Stimulated activated CD8-positive, alpha-beta memory T cell treated with anti-CD3 and anti-CD28 coated beads, Interleukin-15, amount 100 ng/mL, for 4 hours (primary cell): ENCODE measurements at places on chromosomes 5 and 9.

GRCh38 chr9:16255217-16255616, 615.3 kb downstream of the BNC2 start:
- no peak for DNase-seq

GRCh38 chr5:139391570-139392323, 2.0 kb upstream of the MZB1 start:
- no peak for DNase-seq

DNA sequence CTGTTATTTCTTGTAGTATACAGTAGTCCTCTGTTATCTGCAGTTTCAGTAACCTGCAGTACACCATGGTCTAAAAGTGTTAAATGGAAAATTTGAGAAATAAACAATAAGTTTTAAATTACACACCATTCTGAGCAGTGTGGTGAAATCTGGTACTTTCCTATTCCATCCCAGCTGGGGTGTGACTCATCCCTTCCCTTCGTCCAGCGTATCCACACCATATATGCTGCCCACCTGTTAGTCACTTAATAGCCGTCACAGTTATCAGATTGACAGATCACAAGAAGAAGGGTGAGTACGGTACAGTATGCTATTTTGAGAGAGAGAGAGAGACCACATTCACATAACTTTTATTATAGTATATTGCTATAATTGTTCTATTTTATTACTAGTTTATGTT, 28.9 kb downstream of the FAM151B start:
- DNase-seq, result no peak

DNA sequence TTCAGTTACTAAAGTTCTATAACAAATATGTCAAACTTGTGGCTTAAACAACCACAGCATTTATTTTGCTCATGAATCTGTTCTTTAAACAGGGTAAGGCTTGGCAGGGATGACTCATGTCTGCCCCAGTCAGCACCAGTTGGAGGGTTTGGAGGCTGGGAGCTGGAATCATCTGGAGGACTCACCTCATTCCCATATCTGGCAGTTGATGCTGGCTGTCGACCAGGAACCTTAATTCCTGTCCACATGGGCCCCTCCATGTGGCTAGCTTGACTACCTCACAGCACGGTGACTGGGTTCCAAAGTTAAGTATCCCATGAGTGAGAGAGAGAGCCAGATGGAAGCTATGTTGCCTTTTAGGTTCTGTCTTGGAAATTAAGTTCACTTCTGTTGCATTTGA, 13.8 kb upstream of the CCL28 start:
- DNase-seq, result no peak

DNA sequence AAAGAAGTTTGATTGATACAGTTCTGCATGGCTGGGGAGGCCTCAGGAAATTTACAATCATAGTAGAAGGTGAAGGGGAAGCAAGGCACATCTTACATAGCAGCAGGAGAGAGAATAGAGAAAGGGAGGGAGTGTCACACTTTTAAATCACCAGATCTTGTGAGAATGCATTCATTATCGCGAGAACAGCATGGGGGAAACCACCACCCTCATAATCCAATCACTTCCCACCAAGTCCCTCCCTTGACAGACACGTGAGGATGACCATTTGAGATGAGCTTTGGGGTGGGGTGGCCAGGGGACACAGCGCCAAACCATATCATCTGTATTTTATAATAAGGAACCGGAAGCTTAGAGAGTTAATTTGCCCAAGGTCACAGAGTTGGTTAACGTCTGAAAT, 13.7 kb upstream of the FOCAD start:
- no peak for DNase-seq

DNA sequence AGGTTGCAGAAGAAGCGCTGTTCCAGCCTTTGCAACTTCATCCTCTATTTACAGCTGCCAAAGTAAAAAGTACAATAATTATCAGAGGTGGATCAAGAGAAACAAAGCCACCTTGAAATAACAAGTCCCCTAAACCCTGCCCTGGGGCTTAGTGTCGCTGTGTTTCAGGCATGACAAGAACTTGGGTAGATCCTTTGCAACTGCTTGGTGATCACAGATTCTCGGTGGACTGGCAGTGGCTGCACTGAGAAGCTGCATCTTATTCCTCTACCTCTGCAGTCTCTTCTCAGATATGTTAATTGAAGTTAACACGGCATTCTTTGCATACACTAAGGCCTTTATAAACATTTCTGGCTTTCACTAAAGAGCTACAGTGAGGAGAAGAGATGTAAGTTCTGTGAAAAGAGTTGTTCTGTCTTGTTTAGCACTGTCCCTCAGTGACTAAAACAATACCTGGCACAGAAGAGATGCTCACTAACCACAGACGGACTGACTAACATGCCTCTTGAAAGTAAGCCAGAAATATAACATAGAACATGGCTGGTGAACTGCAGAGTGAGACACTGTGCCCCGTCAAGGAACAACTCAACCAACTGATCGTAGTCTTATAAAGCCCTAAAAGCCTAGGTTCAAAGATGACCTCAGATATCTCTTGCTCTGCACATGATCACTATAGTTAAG, 144.2 kb downstream of the MLLT3 start:
- no peak for DNase-seq

DNA sequence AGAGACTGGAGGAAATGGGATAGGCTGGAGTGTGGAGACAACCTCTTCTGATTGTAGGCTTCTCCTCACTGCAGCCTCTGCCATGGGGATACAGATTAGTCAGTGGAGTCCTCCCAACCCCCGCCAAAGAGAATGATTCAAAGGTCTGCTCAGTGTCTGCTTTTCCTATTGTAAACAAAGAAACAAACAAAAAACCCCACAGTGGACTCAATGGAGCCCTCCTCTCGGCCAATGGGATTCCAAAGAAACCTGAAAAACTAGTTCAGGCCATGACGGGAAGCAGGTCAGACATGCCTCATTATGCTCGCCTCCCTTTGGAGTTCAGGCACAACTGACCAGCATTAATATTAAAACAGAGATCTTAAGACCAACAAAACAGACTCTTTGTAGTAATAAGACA, 85.8 kb downstream of the SEC61B start:
- DNase-seq, result no peak

DNA sequence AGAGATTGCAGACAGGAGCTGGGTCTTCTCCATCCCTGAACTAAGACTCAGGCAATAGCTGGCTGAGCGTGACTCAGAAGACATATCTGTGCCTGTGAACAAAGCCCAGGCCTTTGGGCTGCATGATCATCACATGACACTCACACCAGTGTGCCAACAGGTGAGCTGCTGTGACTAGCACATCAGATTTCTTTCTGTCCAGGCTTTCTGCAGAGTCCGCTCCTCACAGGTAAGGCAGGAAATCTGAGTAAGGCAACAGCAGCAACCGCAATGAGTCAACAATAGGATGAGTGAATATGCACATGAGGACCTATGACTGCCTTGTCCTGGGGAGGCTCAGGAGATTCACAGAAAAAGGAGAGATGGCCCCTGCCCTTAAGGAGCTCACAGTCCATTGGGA, 293.6 kb downstream of the ACTL7B start:
- no peak for DNase-seq

GRCh38 chr9:28927691-28928090, 1354.4 kb upstream of the C9orf72 start:
- DNase-seq, result no peak

- no peak for DNase-seq
These were observed 295.7 kb upstream of the PTGER4 start for GRCh38 chr5:40383749-40384651.

DNA sequence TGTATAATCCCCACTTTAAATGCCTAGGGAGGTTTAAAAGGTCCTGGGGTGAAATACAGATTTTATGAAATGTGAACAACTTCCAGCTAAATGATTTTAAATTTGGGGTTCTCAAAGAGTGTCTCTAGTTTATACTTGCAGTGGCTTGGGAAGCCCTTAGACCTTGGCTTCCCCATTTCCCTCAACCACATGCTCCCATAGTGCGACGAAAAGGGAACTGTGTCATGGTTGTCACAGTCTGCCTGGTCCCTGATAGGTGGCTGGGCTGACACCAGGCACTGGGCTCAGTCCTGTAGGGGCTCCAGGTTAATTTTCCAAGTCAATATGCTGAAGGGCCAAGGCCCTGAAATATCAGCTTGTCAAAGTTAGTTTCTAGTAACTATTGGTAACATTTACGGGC, 10.4 kb upstream of the CXCL14 start:
- no peak for DNase-seq

- no peak for DNase-seq
These were observed 20.5 kb upstream of the CDKN2AIPNL start for GRCh38 chr5:134432174-134432573.

GRCh38 chr9:124574534-124575375, 67.6 kb upstream of the NR5A1 start:
- no peak for DNase-seq

GRCh38 chr5:12952409-12952808, 992.1 kb downstream of the DNAH5 start:
- DNase-seq, result no peak

GRCh38 chr9:37119907-37120842, at the start of gene ZCCHC7:
ZCCHC7 (plus strand) TSS chr9:37120574.
- peak; percentile 93 for DNase-seq

GRCh38 chr9:90511711-90512110, 130.9 kb downstream of the DIRAS2 start:
- no peak for DNase-seq

GRCh38 chr9:8115570-8115969, 316.0 kb upstream of the DMAC1 start:
- DNase-seq, result no peak

- no peak for DNase-seq
These were observed 314.6 kb upstream of the KIF2A start for GRCh38 chr5:61991430-61991829.

- no peak for DNase-seq
These were observed 75.0 kb upstream of the FST start for GRCh38 chr5:53405396-53405795.

DNA sequence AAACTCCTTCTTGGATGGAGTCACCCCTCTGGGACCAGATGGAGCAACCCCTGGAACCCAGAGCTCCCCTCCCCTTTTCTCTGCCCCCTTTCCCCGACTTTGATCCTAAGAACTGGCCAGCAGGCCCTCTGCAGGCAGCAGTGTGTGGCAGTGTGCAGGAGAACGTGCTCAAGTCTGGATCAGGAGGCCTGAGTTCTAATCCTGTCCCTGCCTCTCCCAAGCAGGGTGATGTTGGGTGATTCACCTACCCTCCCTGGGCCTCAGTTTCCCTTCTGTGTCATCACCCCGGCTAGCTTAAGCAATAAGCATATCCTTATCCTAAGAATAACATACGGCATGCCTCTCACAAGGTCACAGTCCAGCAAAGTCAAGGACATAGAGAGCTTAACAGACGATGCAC, 67.6 kb downstream of the C9orf50 start:
- DNase-seq, result no peak

DNA sequence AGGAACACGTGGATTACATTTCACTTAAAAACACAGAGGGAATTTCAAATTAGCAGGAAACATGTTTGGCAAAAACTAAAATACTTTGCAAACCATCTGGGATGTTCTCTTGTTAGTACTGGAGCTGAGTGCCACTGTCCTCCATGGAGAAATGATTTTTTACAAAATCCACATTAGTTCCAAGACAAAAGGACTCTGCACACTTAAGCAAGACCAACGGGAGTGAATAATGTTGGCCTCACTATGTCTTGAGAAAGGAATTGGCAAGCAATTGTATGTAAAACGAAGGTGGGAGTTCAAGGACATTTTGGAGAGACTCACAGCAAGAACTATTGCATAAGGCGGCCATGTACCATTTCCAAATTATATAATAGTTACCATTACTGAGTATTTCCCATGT, 547.5 kb downstream of the EBF1 start:
- DNase-seq, result no peak

DNA sequence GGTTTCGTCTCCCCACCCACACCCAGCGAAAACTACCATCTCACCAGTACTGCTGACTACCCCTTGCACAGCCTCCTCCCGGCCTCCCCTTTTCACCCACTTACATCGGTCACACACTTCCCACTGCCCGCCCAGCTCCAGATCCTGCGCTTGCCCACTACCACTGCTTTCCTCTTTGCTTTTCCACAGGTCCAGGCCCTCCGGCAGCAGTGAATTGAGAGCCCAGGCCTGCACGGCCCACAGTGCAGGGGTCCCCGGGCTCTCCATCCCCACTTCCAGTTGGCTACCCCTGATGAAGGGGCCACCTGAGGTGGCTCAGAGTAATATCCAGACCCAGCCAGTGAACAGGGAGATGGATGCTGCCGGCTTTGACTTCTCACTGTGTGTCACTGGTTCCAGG, 120.2 kb upstream of the FSTL4 start:
- no peak for DNase-seq

DNA sequence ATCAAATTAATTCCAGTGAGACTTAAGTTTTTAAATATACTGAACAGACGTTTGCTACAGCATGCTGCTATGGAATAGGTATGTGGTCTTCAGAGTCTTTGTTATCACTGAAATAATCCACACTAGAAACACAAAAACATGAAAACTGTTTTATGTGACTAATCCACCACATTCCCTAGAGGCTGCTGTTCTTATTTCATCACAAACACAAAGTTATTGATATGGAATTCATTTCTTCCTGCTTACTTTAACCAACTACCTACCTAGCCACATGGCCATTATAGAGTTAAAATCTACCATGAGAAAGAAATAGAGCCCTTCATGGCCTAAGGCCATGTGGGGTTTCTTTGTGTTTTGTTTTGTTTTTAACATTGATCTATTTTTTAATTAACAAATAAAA, 232.3 kb upstream of the PTGER4 start:
- no peak for DNase-seq

- DNase-seq, result no peak
These were observed 484.3 kb downstream of the BNC2 start for GRCh38 chr9:16386007-16386826.

DNA sequence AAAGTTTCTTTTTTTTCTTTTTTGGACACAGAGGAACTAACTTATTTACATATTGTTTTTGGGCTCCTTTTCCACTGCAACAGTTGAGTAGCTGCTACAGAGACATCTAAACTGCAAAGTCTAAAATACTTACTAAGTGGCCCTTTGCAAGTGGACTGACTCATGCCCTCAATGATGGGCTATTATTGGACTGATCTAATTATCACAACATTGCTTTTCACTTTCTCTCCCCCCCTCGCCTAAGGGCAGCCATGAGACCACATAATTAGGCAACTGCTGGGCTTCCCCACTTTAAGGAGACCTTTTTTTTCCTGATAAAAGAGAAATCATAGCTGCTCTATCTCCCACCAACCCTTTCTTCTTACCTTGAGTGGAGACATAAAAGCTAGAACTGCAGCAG, 47.0 kb downstream of the PLK2 start:
- no peak for DNase-seq

GRCh38 chr5:124524552-124525232, 221.7 kb downstream of the ZNF608 start:
- DNase-seq, result no peak

DNA sequence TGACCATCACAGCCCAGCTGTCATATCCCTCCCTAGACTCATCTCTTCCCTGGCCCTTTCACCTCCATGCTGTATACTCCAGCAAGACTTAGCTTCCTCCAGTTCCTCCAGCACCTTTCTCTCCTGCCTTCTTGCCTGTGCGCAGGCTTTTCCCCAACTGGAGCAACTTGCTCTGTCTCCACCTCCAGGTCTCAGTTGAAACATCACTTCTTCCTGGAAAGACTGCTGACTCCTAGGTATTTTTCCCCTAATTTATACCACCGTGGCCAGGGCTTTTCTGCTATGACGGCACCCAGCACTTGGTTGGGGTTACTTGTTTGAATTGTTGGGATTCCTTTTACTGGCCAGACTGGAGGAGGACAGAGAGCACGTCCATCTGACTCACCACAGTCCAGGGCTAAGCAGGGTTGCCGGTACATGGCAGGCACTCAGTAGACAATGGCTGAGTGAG, 67.5 kb downstream of the KCNIP1 start:
- no peak for DNase-seq
